Mesenchymal stem cell (in vitro differentiated cells and primary cell): ENCODE measurements at places on chromosomes 2 and 18.
A peak's percentile ranks its signal among the peaks of the same experiment; 100 is the strongest.

DNA sequence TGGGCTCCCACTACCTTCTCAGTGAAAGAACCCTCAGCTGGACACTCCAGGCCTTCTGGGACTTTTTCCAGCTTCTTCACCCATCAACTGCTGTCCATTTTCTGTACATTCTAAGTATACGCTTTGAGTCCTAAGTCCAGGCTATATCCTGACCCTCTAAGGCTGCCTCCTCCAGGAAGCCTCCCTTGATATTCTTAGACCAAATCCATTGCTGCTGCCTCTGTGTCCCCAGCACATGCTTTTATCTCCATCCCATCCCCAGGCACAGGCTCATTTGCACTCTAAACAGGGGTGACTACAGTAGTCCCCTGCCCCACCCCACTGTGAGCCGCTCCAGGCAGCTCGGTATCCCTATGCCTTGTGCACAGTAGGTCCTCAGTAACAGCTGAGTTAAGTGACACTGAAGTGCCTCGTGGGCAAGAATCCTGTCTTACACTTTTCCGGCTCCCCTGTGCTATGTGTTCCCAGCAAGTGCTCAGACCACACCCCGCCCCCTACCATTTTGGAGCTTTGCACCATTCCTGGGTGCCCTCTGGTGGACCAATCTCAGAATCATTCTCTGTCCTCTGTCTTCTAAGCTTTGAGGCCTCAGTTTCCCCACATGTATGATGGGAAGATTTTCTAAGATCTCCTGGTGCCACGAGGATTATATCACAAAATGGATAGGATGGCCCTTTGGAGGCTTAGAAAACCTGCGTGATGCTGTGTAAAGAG, 34.9 kb downstream of the EMX1 start:
- no peak overlapping the region for H3K27ac ChIP-seq
- H3K4me3 ChIP-seq = no peak overlapping the region

- no peak for DNase-seq
- H3K27ac ChIP-seq = no peak overlapping the region
- H3K27me3 ChIP-seq = no peaks in the 10 kb centered on the region
- H3K36me3 ChIP-seq = no peaks in the 10 kb centered on the region
- H3K4me1 ChIP-seq = peaks cover 2% of the 10 kb centered on the region
- H3K4me3 ChIP-seq = no peak overlapping the region
These were observed 2.1 kb downstream of the GCG start for GRCh38 chr2:162149940-162150339.

GRCh38 chr18:49639643-49640391, 78.0 kb downstream of the LIPG start:
- no peaks in the 10 kb centered on the region for H3K27me3 ChIP-seq
- no peak overlapping the region for H3K27ac ChIP-seq
- H3K4me1 ChIP-seq = peaks cover 9% of the 10 kb centered on the region
- no peaks in the 10 kb centered on the region for H3K36me3 ChIP-seq
- DNase-seq = peak; percentile 24
- H3K4me3 ChIP-seq = no peak overlapping the region

- no peak overlapping the region for H3K4me3 ChIP-seq
- no peaks in the 10 kb centered on the region for H3K27me3 ChIP-seq
- no peak for DNase-seq
- H3K27ac ChIP-seq = no peak overlapping the region
- no peaks in the 10 kb centered on the region for H3K4me1 ChIP-seq
- peaks cover 12% of the 10 kb centered on the region for H3K36me3 ChIP-seq
These were observed 9.5 kb downstream of the PID1 start for GRCh38 chr2:229261599-229261998.

- H3K4me1 ChIP-seq = peaks cover 4% of the 10 kb centered on the region
- DNase-seq = no peak
- H3K27ac ChIP-seq = no peak overlapping the region
- no peak overlapping the region for H3K4me3 ChIP-seq
These were observed 87.3 kb upstream of the NCKAP5 start for GRCh38 chr2:133655610-133656009.

DNA sequence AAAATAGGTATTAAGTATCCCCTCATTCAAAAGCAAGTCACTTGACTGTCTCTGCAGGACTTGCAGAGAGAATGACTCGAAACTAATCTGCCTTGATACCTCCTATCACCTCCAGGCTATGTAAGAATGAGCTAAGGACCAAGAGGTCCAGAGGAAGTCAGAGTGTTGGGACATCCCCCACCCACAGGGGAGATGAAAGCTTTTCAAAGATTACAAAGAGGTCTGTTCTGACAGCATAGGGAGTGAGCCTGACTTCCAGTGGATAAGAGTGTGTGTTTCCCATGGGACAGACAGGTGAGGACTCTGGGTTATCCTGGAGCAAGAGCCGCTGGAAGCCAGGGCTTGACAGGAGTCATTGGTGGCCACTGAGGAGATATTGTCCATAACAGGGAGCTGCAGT, 85.0 kb upstream of the TACR1 start:
- H3K27me3 ChIP-seq = no peaks in the 10 kb centered on the region
- no peak for DNase-seq
- H3K4me1 ChIP-seq = no peaks in the 10 kb centered on the region
- no peak overlapping the region for H3K27ac ChIP-seq
- H3K4me3 ChIP-seq = no peak overlapping the region
- no peaks in the 10 kb centered on the region for H3K36me3 ChIP-seq
